ENCODE measurements at places on chromosomes 12 and 14. TPM values are rescaled to one million over a fixed set of nuclear protein-coding genes. Genes with fewer than 3 reads are reported as not detected.

The SYT1 gene
- 34.6 TPM for total RNA-seq

The KIF5A gene
- 22.8 TPM for total RNA-seq

The SPIC gene
- total RNA-seq = not detected

The CLEC14A gene
- 0.13 TPM for total RNA-seq

The ACSM4 gene
- not detected for total RNA-seq

The KRT1 gene
- not detected for total RNA-seq

The LRRIQ1 gene
- 1.2 TPM for total RNA-seq

- no peak for DNase-seq
Observed at GRCh38 chr14:22434901-22435550, 154.0 kb downstream of the DAD1 start.

DNA sequence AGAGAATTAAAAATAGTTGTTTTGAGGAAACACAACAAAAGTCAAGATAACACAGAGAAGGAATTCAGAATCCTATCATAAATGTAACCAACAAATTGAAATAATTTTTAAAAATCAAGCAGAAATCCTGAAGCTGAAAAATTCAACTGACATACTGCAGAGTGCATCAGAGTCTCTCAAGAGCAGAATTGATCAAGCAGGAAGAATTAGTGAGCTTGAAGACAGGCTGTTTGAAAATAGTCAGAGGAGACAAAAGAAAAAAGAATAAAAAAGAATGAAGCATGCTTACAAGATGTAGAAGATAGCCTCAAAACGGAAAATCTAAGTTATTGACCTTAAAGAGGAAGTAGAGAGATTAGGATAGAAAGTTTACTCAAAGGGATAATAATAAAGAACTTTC, 65.8 kb upstream of the PPP2R5C start:
- no peak for DNase-seq

DNA sequence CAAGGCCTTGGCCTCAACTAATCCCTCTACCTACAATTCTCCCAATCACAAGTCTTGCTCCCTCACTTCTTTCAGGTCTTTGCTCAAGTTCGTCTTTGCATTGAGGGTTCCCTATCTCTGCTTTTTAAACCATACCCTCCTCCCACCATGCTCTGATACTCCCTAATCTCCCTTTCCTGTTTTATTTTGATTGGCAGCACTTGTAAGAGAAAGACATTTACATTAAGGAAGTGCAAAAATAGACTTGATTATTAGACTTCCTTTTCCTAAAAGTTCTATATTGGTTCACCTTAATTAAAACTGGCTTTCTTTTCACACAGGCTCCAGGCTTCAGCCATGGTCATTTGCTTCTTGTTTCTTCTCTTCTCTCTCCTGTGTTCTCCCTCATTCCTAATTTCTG, 18.3 kb upstream of the WIF1 start:
- DNase-seq = no peak

DNA sequence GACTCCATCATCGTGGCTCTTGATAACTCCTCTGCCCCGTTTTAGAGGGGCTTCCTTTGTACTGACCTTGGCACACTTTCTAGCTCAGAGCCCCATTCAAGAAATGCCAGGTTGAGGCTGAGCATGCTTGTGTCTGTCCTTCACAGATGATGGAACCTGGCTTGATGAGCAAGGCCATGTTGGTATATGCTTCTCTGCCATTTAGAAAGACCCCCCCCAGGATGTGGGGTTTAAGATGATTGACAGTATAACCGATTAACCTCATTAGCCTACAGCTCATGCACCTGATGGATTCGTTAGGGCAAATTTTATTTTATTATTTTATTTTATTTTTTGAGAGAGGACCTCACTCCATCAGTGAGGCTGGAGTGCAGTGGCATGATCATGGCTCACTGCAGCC, 21.0 kb downstream of the BATF start:
- no peak for DNase-seq

DNA sequence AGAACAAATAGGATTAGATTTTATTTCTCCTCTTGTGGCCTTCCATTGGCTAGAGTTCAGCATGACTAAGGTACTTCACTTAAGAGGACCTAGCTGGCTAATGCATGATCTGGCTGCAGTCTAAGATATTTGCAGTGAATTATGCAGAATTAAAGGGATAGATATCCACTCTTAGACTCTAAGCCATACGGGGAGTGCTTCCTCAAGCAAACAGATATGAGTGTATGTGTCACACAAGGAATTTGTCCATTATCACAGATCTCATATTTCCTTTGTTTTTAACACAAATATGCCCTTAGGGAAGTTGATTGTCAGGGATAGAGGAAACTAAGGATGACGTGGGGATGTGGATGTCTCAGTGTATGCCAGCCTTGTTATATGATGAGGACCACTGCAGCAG, 88.1 kb upstream of the DHRS4 start:
- DNase-seq = no peak

DNA sequence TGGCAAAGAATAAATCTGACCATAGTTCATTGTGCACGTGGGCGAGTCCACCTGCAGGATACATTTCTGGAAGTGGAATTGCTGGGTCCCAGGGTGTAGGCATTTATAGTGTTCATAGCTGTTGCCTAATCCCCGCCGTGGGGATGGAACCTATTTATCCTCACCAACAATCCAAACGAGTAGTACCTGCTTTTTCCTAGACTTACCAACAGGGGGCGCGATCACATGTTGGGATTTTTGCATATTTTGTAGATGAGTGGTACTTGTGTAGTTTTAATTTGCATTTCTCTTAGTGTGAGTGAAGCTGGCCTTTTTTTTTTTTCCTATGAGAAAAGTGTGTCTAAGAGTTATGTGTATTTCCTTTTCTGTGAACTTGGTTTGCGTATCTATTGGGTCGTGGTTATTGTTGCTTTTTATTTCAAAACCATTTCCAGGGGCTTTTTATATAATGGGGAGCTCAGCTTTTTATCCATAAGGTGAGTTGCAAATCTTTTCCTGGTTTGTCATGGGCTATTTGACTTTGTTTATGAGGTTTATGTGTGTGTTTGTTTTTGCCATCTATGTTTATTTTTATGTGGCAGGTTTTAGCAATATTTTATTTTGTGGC, 67.2 kb downstream of the CCDC92 start:
- DNase-seq = peak; percentile 68

DNA sequence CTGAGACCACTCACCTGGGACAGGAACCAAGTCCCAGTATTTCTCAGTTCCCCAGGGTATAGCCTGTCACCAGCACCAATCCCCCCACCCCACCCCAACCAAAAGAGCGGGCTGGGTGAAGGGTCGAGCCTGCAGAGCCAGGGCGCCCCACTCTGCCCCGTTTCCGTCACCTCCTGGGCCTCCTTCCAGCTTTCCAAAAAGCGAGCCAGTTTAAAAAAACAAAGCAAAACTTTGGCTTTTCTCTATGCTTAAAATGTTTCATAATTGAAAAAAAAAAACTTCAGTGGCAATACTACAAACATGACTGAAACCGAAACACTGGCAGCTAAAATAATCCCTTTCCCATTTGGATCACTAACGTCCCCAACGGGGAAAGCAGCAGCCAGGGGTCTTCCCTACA, 7.5 kb downstream of the CAMKK2 start:
- no peak for DNase-seq

DNA sequence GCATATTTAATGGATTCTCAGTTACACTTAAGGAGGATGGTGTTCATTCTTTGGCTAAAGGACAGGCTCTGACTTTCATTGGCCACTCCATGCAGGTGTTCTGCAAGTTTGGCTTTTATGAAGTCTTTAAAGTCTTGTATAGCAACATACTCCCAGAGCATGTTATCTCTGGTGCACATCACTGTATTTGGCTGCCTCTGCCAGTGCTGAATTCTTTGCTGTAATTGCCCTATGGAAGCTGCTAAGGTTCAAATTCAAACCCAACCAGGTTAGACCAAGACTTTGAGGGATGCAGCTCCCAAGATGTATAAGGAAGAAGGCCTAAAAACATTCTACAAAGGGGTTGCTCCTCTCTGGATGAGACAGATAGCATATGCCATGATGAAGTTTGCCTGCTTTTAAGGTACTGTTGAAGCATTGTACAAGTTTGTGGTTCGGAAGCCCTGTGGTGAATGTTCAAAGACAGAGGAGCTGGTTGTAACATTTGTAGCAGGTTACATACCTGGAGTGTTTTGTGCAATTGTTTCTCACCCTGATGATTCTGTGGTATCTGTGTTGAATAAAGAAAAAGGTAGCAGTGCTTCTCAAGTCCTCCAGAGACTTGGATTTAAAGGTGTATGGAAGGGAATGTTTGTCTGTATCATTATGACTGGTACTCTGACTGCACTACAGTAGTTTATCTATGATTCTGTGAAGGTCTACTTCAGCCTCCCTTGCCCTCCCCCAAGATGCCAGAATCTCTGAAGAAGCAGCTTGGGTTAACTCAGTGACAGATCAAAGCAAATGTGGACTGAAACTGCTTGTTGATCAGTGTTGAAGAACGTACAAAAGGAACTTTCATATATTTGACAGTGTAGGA, 19.4 kb downstream of the TMEM116 start:
- DNase-seq = no peak

- no peak for DNase-seq
Observed at GRCh38 chr14:30915596-30915995, 41.2 kb downstream of the COCH start.

- no peak for DNase-seq
Observed at GRCh38 chr12:25286837-25287236, 36.1 kb upstream of the KRAS start.
